ENCODE measurements at places on chromosomes 6 and 20.
A peak's percentile ranks its signal among the peaks of the same experiment; 100 is the strongest.

GRCh38 chr6:156126535-156126934, 650.6 kb upstream of the ARID1B start:
- peak; percentile 21 for DNase-seq

DNA sequence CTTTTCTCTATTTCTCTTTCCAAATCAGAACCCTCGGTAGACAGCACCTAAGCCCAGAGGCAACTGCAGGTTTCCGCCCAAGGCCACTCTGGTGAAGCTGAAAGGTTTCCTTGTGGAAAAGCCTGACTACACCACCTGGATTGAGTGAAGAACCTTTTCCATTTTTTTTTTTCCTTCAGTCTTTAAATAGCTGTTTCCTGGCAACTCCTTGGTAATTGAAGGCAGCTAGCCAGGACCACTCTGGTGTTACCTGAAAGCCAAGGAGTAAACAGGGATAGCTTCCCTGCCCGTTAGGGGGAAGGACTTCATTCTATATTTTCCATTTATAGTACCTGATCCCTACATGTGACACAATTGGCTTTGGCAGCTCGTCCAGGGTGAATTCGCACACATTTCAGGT, 1238.4 kb downstream of the GRIK2 start:
- no peak for DNase-seq

- no peak for DNase-seq
Observed at GRCh38 chr6:83220121-83220520, 27.0 kb downstream of the RWDD2A start.

DNA sequence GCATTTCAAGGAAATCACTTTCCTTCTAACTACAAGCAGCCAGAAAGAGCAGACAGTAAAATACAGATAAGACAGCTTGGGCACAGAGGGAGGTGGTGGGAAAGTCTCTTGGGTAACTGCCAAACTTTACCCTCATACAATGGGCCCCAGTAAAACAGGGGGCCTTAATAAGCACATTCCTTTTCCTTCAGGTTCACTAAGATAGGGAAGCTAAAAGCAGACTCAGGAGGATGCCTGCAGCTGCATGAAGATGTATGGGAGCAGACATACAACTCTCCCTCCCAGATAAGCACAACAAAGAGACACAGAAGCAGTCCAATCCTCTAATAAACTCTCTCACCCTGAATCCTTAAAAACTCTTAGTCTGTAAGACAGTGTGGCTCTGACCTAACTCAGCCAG, 49.0 kb downstream of the SIM1 start:
- DNase-seq = no peak

DNA sequence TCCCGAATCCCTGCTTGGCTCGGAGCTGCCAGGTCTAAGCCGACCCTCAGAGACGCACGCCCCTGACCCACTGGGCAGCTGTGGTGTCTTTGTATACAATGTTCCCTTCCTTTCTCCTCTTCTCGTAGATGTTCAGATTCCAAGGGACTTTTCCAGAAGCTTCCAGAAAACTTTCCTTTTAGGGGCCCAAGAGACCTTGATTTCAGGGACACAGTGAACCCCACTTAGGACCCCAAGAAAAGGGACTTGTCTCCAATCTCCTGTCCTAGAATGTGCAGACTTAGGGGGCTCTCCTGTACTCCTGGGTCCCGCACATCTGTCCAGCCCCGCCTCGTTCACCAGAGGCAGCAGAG, 103.5 kb downstream of the EDN3 start:
- DNase-seq = no peak

GRCh38 chr6:148405894-148406293, 63.3 kb downstream of the SASH1 start:
- DNase-seq = no peak

Measured in muscle of leg (tissue), 16 donors.